ENCODE measurements at places on chromosomes 16 and 17.

GRCh38 chr17:21177401-21177800, 36.6 kb downstream of the TMEM11 start:
- no peak for DNase-seq

DNA sequence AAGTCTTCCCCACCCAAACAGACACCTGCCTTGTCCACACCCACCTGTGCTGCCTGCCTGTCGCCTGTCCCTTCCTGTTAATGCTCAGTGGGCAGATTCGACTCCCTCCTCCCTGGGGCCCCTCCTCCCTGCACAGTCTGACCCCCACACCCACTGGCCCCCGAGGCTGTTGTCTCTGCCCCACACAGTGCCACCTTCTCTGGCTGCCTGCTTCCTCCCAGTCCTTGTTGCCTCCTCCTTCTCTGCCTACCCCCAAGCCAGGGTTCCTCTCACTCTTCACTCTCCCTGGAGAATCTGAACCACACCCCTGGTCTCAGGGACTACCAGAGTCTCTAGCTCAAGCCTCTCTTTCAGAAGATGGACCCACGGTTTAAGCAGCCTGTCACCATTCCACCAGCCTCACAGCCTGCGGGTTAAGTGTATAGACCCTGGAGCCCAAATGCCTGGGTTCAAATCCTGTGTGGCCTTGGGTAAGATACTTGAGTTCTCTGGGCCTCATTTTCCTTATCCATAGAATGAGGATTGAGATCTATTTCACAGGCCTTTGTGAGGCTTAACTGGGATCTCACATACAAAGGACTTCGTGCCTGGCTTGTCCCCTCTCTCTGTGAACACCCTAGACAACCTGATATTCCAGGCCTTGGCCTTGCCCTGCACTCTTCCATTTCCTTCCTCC, 3.8 kb upstream of the ARHGAP23 start:
- no peak for DNase-seq

GRCh38 chr16:75627851-75628250, 4.8 kb upstream of the ADAT1 start:
- no peak for DNase-seq

DNA sequence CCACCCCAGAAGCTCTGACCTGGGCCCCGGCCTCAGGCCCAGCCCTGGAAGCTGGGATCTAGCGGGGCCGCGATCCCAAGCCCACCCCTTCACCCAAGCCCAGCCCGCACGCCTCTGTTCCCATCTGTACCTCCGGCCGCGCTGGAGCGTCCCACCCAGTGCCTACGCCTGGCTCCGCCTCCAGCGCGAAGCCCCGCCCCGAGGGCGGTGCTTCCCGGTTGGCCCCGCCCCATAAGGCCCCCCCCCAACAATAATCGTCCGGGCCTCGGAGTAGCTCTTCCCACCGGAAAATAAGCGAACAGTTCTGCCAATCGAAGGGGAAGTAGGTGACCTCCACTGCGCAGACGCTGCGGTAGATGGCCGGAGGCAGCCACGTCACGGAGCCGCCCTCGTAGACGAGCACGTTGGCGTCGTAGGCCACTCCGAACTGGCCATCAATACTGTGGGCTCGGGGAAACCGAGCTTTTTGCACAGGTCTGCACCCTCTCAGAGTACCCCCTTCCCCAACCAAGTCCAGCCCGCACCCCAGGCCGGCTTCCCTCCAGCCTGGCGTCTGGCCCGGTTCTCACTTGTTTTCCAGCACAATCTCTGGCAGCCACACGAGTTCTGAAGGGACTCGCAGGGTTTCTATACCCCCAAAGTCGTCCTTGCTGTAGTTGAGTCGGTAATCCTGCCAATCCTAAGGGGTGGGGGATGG, 1.1 kb downstream of the CHRNE start:
- DNase-seq = peak; percentile 28

GRCh38 chr16:80804526-80805383, at the start of gene CDYL2:
CDYL2 (minus strand) TSS chr16:80804598; CDS start chr16:80804173, 425 bp downstream.
- peak; percentile 19 for DNase-seq

- no peak for DNase-seq
Measured at GRCh38 chr16:25094596-25094995, 16.9 kb upstream of the LCMT1 start.

DNA sequence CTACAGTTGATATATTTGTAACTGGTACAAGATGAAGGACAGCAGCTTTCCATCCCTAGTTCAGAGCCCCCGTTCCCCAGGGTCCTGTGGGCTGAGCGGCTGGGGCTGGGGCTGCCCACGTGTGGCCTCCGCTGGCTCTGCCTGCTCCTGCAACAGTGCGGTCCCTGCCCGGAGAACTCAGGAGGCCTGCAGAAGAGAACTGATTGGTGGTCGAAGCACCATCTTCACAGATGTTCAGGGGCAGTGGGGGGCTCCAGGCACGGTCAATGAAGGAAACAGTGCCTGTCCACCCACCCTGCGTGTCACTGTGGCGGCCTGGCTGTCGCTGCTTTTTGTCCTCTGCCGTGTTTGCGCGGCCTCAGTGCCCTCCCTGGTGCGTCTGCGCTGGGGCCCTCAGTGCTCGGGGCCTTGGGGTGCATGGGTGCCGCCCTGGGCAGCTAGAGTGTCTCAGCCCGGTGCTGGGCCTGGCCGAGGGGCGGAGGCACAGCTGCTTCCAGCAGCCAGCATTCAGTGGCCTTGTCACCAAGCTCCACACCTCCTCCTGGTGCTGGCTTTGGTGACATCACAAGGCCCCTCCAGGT, 4.2 kb upstream of the NUDT16L1 start:
- no peak for DNase-seq

DNA sequence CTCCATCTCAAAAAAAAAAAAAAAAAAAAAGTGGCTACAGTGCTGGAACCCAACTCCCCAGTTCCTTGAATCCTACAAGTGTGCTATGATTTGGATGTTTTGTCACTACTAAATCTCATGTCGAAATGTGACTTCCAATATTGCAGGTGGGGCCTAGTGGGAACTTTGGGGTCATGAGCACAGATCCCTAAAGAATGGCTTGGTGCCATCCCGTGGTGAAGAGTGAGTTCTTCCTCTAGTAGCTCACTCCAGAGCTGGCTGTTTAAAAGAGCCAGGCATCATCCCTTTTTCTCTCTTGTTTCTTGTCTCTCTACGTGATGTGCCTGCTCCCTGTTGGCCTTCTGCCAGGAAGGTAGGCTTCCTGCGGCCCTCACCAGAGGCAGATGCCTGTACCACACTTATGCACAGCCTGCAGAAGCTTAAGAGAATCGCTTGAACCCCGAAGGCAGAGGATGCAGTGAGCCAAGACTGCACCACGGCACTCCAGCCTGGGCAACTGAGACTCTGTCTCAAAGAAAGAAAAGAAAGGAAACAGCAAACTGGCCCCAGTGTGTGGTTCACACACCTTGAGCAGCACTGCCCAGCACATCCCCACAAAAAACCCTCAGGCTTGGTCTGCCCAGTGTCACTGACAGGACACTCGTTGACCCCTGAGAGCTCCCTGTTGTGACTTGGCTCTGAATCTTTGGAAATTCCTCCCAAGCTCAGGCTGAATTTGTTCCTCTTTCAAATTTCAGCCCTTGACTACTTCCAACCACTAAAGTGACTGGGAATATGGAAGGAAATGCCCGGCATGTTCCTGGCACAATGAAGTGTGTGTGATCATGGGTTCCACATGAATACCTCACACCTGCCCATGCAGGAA, 3.1 kb downstream of the MT1E start:
- no peak for DNase-seq
